ENCODE measurements at places on chromosomes 1 and 21.

- no peak for DNase-seq
Measured at GRCh38 chr1:226985239-226985838, 45.2 kb downstream of the COQ8A start.

- peak; percentile 52 for DNase-seq
Measured at GRCh38 chr1:218705911-218706893, 361.1 kb downstream of the TGFB2 start.

- DNase-seq = peak; percentile 46
Measured at GRCh38 chr1:63662056-63662836, 69.0 kb downstream of the PGM1 start.

DNA sequence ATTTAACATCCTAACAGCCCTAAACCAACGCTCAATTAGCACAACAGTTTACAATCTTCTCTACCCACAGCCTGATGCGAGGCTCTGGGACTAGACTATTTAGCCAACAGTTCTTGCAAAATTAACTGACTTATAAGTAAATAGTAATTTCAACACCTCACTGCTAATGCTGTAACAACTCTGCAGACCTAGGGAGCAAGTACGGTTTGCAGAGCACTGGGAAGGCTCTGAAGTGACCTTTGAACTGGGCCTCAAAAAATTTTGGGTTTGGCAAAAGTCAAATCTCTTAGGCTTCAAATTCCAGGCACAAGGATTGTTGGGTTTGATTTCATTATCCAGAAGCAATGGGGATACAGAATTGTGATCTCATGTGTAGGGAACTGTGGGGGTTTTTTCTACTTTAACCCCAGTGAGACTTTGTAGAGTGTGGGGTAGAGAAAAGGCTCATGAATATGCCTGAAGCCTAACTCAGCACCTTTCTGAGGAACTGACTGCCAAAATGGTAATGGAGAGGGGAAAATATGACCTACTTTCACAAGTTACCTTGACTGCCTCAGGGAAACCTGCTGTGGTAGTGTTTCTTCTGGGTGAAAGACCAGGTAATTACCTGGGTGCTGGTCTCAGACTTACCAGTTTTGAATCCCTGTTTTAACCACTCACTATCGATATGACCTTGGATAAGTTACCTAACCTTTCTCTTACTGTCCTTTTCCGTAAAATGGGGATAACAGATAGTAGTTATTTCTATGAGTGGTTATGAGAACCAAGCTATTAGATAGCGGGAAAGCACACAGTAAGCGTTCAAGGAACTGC, 889 bp upstream of the TXLNA start:
- no peak for DNase-seq

DNA sequence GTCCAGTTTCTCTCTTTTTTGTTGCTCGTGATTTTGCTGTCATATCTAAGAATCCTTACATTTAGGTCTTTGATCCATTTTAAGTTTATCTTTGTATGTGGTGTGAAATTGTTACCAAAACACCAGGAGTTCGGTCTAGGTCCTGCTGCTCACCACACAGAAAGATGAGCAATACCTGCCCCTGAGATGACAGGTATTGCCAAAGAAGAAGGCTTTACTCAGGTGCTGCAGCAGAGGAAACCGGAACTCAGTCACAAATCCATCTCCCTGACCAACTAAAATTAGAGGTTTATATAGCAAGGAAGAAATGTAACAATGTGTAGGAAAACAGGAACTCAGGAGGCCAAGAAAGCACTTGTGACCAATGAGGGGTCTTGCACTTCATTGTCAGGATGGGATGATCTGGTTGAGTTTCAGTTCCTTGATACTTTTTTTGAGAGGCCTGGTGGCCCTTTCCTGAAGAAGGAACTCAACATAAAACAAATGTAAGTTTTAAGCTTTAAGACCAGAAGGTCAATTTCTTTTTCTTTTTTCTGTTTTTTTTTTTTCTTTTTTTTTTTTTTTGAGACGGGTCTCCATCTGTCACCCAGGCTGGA, 16.5 kb upstream of the SETDB1 start:
- DNase-seq = no peak

DNA sequence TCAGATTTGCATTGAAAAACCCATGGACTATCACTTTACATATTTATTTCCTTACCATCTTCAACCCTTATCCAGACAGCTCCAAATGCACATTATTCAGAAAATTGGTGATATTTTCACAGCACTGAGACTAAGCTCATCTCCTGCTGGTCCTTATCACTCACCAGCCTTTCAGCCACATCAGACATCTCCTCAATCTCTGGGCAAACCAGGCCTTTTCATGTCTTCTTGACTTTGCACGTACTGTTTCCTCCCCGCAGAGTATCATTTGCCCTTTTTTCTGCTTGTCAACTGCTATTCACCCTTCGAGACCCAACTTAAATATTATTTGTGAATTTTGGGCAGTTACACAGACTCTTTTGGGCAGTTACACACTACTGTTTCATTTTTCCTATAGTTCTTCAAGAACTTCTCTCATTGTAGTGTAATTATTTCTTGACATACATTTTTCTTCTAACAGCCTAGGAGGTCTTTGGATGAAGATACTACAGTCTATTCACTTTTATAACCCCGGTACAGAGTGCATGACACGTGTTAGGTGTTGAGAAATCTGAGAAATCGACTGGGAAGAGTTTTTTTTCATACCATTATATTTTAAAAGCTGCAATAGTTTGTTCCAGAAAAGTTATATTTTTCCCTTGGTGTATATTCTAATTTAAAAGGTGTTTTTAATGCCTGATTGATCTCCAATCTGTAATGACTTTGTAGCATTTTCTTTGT, 98.0 kb downstream of the FGGY start:
- DNase-seq = no peak

GRCh38 chr1:248824701-248825100, 1.0 kb downstream of the SH3BP5L start:
- DNase-seq = no peak

- DNase-seq = no peak
Measured at GRCh38 chr1:31142406-31142805, 76.9 kb upstream of the PUM1 start.

- no peak for DNase-seq
Measured at GRCh38 chr21:33668620-33669019, 26.3 kb downstream of the ITSN1 start.

DNA sequence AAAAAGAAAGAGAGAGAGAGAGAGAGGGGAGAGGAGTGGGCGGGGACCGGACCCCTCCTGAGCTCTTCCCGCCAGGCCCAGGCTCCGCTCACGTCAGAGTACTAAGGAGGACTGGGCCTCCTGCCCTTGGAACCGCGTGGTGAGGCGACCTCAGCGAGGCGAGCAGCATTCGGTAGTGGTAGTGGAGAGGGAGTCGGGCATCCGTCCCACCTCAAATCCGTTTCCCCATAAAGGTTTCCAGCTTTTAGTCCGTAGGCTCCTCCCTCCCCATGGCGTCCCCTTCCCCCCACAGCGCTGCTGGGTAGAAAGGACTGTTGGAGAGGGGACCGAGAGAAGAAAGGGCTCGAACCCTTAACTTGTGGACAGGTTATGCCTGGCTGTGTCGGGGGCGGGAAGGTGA, 124.4 kb upstream of the BARHL2 start:
- no peak for DNase-seq
